ENCODE measurements at places on chromosomes 2 and 18. TPM values are rescaled to one million over a fixed set of nuclear protein-coding genes. Genes with fewer than 3 reads are reported as not detected.

GRCh38 chr18:45806226-45806625, 19.2 kb upstream of the SIGLEC15 start:
- DNase-seq: no peak

GRCh38 chr2:225867071-225867470, 467.6 kb downstream of the NYAP2 start:
- no peak for DNase-seq

DNA sequence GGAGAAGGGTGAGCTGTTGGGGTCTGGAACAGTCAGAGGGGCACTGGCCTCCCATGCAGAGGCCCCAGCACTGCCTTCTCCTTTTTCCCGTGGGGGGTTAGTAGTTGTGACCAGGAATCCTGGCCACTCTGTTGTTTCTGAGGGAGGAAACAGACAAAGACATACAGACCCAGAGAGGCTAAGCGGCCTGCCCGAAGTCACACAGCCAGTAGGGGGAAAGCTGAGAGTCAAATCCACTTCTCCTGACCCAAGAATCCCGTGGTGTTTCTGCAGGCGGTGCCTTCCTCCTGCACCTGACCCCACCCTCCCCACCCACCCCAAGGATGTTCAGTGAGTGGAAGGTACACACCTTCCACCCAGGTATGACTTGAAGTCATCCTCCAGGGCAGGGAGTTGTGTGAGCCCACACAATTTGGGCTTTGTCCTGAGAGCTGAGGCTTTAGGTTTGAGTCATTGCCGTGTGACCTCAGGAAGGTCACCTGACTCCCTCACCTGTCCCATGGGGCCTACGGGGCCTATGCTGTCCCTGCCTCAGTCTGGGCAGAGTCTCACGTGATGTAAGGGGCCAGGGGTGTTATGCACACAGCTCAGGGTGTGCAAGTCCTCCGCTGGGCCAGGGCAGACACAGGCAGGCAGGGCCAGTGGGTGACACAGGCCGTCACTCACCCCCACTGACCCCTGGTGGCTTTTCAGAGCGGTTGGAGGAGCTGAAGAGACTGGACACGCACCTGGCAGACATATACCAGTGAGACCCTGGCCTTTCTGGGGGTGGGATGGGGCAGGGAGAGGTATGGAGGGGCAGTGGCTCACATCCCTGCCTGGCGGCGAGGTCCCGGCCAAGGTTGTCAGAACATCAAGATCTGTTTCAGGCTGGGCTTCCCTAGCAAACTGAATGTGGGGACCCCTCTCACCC, 5.0 kb downstream of the NT5DC4 start:
- DNase-seq: no peak

GRCh38 chr2:118823633-118824032, 23.8 kb downstream of the EN1 start:
- DNase-seq: no peak

DNA sequence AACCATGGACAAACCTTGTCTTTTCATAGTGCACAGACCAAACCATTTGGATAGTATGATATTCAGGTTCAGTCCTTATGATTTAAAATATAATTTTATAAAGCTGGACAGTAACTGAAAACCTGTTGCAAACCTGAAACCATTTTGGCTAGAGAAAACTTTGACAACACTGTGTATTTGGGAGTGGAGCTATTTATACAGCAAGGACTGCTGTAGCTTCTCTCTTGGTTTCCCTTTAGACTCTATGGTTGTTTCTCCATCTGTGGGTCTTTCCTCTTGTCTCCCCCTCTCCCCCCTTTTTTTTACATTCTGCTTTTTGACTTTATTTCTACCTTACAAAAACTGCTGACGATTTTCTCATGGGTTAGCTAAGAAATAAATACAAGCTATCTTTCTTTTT, 581.7 kb downstream of the SLC4A3 start:
- no peak for DNase-seq

DNA sequence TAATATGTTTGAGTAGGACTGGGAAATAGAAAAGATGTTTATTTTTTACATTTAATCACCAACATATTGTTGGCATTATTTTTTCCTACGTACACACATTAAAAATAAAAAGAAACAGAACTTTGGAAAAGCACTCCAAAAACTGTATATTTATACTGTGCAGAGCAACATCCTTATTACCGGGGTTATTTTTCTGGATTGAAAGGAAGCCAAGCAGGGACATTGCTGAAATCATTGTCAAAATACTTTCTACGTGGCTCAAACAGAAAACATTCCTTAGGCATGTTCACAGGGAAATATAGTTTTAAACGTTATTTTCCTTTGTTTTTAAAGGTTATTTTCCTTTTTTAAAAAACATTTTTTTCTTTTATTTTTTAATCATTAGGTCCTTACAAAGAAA, 315.0 kb upstream of the SMIM21 start:
- DNase-seq: no peak

- DNase-seq: no peak
These were observed 19.2 kb downstream of the KCNF1 start for GRCh38 chr2:10930721-10931516.

GRCh38 chr2:112996635-112997034, 8.6 kb upstream of the IL36A start:
- no peak for DNase-seq

DNA sequence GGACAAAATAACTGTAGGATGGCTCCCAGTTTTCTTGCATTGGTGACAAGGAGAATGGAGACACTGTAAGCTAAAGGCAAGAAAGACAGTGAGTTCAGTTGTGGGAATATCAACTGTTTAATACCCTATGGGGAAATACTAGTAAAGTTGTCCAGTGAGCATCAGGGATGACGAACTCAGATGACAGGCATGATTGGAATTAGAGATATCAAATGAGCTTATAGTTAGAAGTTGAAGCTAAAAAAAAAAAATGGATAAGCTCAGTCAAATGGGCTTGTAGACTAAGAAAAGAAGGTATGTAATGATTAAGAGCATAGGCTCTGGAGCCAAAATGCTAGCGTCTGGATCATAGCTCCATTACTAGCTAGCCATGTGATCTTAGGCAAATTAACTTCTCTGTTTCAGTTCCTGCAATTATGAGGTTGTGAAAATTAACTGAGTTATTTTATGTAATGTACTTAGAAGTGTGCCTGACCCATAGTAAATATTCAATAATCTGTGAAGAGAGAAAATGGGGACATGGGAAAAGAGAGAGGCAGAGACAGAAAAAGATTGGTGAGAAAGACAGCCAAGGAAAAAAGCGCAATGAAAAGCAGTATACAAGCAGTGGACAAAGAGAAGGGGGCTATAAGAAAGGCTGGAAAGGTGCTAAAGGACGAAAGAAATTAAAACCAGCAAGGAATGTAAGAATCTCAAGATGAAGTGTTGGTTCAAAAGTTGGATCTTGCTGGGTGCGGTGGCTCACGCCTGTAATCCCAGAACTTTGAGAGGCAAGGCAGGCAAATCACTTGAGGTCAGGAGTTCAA, 95.7 kb upstream of the SLC39A10 start:
- DNase-seq: no peak

DNA sequence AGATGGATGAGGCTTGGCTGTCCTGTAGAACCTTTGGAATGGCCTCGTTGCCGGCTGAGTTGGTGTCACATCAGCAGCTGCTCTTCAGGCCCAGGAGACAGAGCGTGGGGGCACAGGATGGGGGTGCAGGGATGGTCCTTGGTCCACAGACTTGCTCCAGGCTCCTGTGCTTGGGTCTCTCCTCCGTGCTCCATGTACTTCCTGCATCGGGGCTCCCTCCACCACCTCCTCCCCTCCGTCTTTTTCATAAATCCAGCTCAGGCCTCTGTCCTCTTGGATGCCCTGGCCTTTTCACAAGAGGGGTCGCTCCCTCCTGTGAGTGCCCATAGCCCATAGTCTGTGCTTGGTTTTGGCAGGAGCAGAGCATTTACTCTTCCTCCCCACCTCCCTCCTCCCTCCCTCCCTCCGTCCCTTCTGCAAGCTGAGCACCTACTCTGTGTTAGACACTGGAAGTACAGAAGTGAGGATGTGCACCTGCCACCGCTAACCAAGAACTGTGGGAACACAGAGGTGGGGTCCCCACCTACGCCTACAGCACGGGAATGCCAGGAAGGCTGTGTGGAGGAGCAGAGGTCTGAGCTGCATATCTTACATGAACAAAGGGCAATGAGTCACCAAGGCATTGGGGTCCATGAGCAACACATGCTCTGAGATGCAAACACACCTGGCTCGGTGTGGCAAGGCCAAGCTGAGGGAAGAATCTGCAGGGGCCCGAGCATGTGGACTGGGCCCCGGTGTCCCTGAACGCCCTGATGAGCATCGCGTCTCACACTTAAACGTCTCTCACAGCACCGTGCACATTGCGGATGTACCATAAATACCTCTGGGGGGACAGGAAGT, 458.7 kb upstream of the HS6ST1 start:
- DNase-seq: no peak

DNA sequence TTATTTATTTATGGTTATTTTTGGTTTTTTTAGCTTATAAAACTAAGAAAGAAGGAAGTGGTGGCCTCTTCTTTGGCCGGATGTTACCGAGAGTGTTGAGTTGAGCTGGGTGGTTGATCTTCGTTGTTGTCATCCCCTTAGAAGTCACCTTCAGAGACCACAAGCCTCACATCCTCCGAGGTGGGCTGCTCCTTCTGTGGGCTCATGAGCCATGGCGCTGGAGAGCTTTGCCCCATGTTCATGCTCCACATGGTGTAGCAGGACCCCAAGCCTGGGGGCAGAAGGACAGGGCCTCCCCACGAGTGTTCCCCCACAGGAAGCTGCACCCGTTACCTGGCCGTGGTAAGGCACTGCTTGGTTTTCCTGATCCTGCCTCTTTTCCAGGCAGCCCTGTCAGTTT, 23.4 kb downstream of the SNTG2 start:
- DNase-seq: no peak

- no peak for DNase-seq
These were observed 564.1 kb downstream of the SUCLG1 start for GRCh38 chr2:83894976-83895375.

DNA sequence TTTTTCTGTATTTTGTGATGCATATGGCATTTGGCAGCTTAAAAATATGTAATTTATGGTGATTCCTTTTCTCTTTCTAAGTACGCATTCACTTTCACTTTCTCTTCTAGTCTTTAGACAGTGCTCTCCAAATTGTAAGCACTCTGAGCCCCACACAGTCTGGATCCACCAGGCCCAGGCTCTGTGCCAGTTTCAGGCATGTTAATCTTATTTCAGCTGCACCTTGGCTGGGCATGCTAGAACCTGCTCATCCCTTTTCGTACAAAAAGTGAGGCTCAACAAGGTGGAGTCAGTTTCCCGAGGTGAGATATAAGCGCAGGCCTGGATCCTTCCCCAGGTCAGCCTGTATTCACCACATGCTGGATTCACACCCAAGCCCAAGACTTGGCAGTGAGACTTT, 203.9 kb downstream of the MTX2 start:
- DNase-seq: no peak

GRCh38 chr2:88683160-88684021, 8.1 kb upstream of the RPIA start:
- DNase-seq: no peak

- DNase-seq: no peak
These were observed 62.5 kb downstream of the CENPO start for GRCh38 chr2:24855726-24856125.

DNA sequence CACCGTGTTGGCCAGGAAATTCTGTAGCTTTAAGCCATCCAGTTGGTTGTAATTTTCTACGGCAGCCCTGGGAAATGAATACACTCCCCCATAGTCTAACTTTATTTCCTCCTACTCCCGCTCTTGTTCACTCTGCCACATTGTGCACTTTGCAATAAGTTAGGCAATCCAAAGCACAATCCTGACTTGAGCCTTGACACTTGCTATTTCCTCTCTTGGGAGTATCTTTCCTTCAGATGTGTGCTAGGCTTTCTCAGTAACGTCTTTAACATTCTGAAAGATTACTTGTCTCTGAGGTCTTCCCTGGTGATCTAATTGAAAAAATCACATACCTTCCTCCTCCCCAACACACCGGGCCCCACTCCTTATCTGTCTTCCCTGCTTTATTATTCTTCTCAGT, 65.9 kb upstream of the RAB27B start:
- DNase-seq: no peak

DNA sequence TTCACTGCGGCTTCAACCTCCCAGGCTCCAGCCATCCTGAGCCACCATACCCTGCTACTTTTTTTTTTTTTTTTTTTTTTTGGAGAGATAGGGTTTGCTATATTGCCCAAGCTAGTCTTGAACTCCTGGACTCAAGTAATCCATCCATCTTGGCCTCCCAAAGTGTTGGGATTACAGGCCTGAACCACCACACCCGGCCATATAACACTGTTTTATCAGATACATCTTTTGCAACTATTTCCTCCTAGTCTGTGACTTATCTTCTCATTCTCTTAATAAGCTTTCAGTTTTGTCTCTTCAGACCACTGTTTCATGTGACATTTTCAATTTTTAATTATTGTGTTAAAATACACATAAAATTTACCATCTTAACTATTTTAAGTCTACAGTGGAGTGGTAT, 35.7 kb upstream of the FAM117B start:
- no peak for DNase-seq

DNA sequence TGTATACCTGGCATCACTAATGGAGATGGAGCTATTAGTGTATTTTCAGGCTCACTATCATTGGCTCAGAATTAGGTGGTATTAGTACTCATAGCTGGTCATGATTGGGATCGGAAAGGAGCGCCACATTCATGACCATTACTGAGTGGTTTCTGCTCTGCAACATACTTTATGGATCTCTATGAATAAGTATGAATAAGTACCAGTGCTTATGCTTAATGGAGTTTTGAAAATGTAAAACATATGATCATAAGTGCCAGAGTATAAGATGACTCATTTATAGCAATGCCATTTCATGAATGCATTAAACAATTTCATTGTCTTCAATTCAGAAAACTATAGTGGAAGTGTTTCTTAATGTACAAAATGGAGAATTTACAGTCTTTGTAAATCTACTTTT, 156.7 kb downstream of the GALNT3 start:
- no peak for DNase-seq

DNA sequence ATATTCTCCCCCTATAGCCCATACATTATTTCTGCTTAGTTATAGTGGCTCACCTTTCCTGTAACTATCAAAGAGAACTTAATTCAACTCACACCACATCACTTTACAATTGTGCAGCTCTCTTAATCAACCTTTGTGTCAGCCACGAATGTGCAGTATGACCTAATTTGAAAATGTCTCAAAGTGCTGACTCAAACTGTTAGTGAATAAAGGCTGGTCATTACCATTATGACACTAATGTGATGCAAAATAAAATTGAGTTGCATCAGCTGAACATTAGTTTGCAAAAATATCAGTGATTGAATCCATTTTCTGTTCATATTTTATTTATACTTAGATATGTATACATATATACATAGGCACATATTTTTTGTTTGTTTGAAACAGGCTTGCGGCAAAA, 251.8 kb downstream of the MEIS1 start:
- no peak for DNase-seq

The TXNDC2 gene
- total RNA-seq: not detected

The NDUFS1 gene
- total RNA-seq: 67.9 TPM

The DYSF gene
- total RNA-seq: 566 TPM

The RPRD1A gene
- 58.4 TPM for total RNA-seq

The VWA3B gene
- total RNA-seq: not detected

The GAREM2 gene
- total RNA-seq: 4.6 TPM

The CPS1 gene
- total RNA-seq: 31.5 TPM

The SLC4A3 gene
- 2.1 TPM for total RNA-seq

The TMEM18 gene
- total RNA-seq: 26.3 TPM

The HMSD gene
- not detected for total RNA-seq

The NETO1 gene
- total RNA-seq: 12.8 TPM

The TPO gene
- 0.41 TPM for total RNA-seq

The TRPM8 gene
- total RNA-seq: not detected
